ENCODE measurements at places on chromosomes 12 and 14. TPM values are rescaled to one million over a fixed set of nuclear protein-coding genes. Genes with fewer than 3 reads are reported as not detected.

- DNase-seq = no peak
- H3K27ac ChIP-seq = no peak overlapping the region
- no peaks in the 10 kb centered on the region for H3K36me3 ChIP-seq
- no peak overlapping the region for H3K4me3 ChIP-seq
Measured at GRCh38 chr14:97177016-97177415, 379.8 kb downstream of the VRK1 start.

DNA sequence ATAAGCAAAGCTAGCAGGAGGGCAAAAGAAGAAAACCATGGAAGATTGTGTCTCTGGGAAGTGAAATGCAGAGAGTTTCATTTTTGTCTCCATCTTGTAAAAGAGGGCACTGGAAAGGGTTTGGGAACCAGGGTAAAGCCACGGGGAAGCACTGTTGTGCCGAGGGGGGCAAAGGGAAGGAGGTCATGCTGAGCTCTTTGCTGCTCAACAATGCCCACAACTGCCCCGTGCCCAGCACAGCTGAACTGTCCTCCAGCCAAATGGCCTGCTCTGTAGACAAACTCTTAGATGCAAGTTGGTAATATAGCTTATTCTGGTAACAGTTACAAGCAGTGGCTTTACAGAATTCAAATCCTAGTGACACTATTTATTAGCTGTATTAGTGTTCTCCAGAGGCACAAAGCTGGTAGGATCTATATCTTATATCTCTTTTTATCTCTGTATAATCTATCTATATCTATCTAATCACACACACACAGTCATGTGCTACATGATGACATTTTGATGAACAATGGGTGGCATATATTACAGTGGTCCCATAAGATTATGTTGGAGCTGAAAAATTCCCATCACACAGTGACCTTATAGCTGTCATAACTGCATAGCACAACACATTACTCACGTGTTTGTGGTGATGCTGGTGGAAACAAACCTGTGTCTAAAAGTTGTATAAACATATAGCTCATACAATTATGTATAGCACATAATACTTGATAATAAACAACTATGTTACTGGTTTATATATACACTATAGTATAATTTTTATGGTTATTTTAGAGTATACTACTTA, 203.4 kb upstream of the DDHD1 start:
- H3K27me3 ChIP-seq = no peaks in the 10 kb centered on the region
- no peaks in the 10 kb centered on the region for H3K4me1 ChIP-seq
- DNase-seq = no peak
- H3K27ac ChIP-seq = no peak overlapping the region
- H3K4me3 ChIP-seq = no peak overlapping the region

- DNase-seq = no peak
- H3K27ac ChIP-seq = no peak overlapping the region
- H3K4me1 ChIP-seq = no peaks in the 10 kb centered on the region
Measured at GRCh38 chr12:77599782-77600467, 230.8 kb upstream of the NAV3 start.

- no peaks in the 10 kb centered on the region for H3K36me3 ChIP-seq
- H3K4me3 ChIP-seq = no peak overlapping the region
- no peak overlapping the region for H3K27ac ChIP-seq
- no peaks in the 10 kb centered on the region for H3K27me3 ChIP-seq
- H3K4me1 ChIP-seq = no peaks in the 10 kb centered on the region
Measured at GRCh38 chr14:64691376-64691775, 12.8 kb upstream of the PLEKHG3 start.

DNA sequence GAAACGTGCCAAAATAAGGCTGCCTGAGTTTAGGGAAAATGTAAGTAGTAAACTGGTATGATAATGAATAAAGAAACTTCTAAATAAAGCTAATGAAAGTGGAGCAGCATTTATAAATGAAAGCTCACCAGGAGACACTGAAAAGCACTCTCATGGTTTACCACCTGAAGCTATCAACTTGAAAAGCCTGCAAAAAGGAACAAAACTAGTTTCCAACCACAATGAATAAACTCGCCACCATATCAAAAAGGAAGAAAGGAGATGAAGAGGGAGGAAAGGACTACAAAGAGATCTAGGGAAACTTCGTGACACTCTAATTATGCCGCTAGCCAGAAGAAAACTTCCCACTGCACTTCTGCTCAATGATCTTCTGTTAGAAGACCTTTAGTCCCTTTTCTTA, 66.7 kb downstream of the MED13L start:
- DNase-seq = no peak
- no peaks in the 10 kb centered on the region for H3K27me3 ChIP-seq
- H3K4me1 ChIP-seq = no peaks in the 10 kb centered on the region

GRCh38 chr12:2291182-2291832, 238.5 kb downstream of the CACNA1C start:
- no peak for DNase-seq
- H3K4me1 ChIP-seq = peaks cover 6% of the 10 kb centered on the region
- H3K36me3 ChIP-seq = no peaks in the 10 kb centered on the region

- no peak overlapping the region for H3K27ac ChIP-seq
- no peak overlapping the region for H3K4me3 ChIP-seq
- DNase-seq = no peak
Measured at GRCh38 chr12:94309373-94309772, 150.3 kb downstream of the CEP83 start.

GRCh38 chr12:4813741-4814140, 93.5 kb downstream of the GALNT8 start:
- H3K27me3 ChIP-seq = peaks cover 59% of the 10 kb centered on the region
- DNase-seq = no peak
- peaks cover 4% of the 10 kb centered on the region for H3K4me1 ChIP-seq
- H3K4me3 ChIP-seq = no peak overlapping the region
- no peak overlapping the region for H3K27ac ChIP-seq

GRCh38 chr12:16135323-16135722, 142.2 kb downstream of the SLC15A5 start:
- H3K27ac ChIP-seq = no peak overlapping the region
- no peaks in the 10 kb centered on the region for H3K36me3 ChIP-seq
- H3K4me1 ChIP-seq = no peaks in the 10 kb centered on the region
- no peaks in the 10 kb centered on the region for H3K27me3 ChIP-seq
- DNase-seq = no peak
- H3K4me3 ChIP-seq = no peak overlapping the region

GRCh38 chr14:68553311-68553710, 239.6 kb downstream of the ZFP36L1 start:
- peak overlapping the region; percentile 36 for H3K27ac ChIP-seq
- peaks cover 19% of the 10 kb centered on the region for H3K4me1 ChIP-seq
- no peaks in the 10 kb centered on the region for H3K27me3 ChIP-seq
- H3K36me3 ChIP-seq = no peaks in the 10 kb centered on the region
- no peak overlapping the region for H3K4me3 ChIP-seq

- no peaks in the 10 kb centered on the region for H3K27me3 ChIP-seq
- H3K36me3 ChIP-seq = no peaks in the 10 kb centered on the region
- H3K4me1 ChIP-seq = no peaks in the 10 kb centered on the region
- no peak overlapping the region for H3K4me3 ChIP-seq
Measured at GRCh38 chr14:92578511-92578910, 64.9 kb downstream of the RIN3 start.

GRCh38 chr14:58566979-58567378, 70.8 kb upstream of the DACT1 start:
- H3K36me3 ChIP-seq = no peaks in the 10 kb centered on the region
- H3K4me3 ChIP-seq = no peak overlapping the region
- H3K4me1 ChIP-seq = no peaks in the 10 kb centered on the region
- no peak overlapping the region for H3K27ac ChIP-seq
- H3K27me3 ChIP-seq = no peaks in the 10 kb centered on the region
- DNase-seq = no peak

DNA sequence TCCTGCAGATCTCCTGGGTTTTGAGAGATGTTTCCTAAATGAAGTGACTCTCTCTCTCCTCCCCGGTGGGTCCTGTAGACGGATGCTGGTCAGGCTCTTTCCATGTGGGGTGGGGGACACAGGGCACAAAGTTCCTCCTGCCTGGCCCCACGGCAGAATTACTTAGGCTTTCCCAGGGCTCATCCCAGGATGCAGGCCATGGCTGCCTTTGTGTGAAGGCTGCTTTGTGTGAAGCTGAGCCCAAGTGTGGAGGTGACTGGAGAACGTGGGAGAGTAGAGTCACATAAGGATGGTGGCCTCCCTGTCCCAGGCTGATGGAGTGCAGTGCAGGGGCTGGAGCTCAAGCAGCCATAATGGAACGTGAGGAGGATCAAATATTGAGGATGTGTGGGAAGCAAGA, 200.2 kb downstream of the ADGRD1 start:
- H3K4me3 ChIP-seq = no peak overlapping the region
- H3K27ac ChIP-seq = no peak overlapping the region
- H3K4me1 ChIP-seq = no peaks in the 10 kb centered on the region
- DNase-seq = no peak

DNA sequence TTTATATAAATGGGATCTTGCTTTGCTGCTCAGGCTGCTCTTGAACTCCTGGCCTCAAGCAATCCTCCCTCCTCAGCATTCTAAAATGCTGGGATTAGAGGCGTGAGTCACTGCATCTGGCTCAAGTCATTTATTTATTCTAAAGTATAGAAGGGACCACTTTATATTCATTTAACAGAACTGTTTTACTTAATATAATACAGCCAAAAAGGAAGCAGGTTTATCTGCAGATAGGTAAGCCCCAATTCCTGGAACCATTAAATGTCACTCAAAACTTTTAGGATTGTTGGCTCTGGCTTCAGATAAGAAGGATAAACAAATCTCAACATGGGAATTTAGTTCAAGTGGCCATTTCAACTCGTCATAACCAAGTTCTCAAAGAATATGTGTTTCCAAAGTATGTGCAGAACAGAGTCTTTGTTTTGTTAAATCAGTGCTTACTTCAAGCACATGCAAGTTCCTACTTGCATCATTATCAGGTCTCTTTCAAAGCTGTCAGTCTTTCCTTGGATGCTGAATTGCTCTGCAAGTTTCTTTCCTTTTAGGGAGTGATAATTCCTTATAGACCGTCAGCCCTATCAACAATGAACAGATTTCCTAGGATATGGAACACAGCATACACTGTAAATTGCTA, 60.4 kb downstream of the KITLG start:
- no peaks in the 10 kb centered on the region for H3K27me3 ChIP-seq
- peak overlapping the region; percentile 44 for H3K27ac ChIP-seq
- no peak for DNase-seq

DNA sequence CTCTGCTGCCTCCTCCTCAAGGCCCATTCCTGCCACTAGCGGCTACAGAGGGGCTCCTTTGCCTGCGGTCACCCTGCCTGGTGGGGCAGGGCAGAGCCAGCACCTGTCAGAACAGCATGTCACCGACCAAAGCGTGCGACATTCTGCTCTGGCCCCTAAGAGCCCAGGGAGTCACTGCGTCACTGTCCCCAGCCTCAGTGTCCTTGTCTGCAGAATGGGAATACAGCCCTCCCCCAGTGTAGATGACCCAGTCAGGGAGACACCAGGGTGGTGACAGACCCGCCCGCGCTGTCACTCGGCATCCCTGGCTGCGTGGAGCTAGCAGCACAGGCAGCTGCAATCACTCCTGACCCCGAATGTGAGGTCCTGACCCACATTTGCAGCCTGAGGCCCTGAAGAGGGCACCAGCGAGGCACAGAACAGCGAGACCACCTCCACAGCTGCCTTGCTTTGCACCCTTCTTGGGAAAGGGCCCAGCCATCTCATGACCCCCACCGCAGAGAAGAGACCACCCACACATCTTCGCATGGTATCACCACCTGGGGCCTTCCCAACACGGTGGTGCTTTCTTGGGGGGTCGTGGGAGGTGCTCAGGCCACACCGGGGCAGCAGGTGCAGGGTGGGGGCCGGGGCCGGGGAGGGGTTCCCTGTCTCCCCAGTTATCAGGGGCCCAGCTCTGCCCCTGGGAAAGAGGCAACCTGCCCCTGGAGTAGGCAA, 2.5 kb downstream of the AHNAK2 start:
- no peak overlapping the region for H3K4me3 ChIP-seq
- no peaks in the 10 kb centered on the region for H3K36me3 ChIP-seq
- peaks cover 60% of the 10 kb centered on the region for H3K4me1 ChIP-seq
- H3K27ac ChIP-seq = no peak overlapping the region

DNA sequence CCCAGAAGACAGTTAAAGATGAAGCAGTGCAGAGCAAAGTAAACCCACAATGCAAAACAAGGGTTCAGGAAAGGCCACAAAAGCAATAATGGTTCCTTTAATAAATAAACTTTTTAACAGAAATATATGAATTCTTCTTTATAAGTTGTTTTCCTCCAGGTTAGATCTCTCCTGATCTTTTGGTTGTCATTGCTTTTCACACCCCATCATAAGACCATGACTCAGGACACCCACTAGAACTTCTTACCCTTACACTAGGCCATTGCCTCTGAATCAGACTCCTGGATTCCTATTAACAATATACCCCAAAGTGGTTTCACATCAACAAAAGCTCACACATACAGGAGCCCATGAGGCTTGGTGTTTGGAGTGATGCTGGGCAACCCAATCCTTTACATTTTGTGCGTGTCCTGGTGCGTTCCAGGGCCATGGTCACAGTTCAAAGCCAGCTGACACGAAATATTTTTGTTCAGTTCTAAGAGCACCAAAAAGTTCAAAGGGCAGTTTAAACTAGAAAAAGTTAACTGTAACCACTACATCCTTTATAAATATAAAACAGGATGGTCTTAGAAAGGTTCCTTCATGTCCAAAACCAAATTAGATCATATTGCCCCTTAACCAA, 187.0 kb downstream of the EPS8 start:
- DNase-seq = no peak
- no peaks in the 10 kb centered on the region for H3K36me3 ChIP-seq
- no peaks in the 10 kb centered on the region for H3K4me1 ChIP-seq
- no peaks in the 10 kb centered on the region for H3K27me3 ChIP-seq

DNA sequence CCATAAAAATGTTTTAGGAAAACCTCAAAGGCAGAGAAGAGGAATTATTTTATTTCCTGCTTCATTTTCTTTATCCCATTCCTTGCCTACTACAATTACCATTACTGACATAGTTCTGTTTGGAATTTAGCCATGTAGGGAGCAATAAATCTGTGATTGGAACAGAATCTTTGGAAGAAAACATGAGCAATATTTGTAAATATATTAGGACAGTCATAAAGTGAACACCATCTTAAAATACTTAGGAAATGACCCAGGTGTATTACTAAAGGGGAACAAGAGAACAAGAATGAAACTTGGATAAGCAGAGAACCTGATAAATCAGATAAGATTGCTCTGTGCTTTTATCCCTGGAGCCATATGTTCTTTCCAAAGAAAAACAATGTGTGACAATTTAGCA, 1326.0 kb upstream of the FLRT2 start:
- no peak overlapping the region for H3K4me3 ChIP-seq
- H3K36me3 ChIP-seq = no peaks in the 10 kb centered on the region
- no peaks in the 10 kb centered on the region for H3K4me1 ChIP-seq
- DNase-seq = no peak

The RAPGEF3 gene
- 60.3 TPM for total RNA-seq

The G2E3 gene
- 22.2 TPM for total RNA-seq

The ULK1 gene
- total RNA-seq = 17.0 TPM

The LRCOL1 gene
- total RNA-seq = not detected

The KCNC2 gene
- total RNA-seq = 0.29 TPM
